ENCODE measurements at places on chromosomes 6 and 20.

GRCh38 chr6:160252073-160252813, 6.4 kb downstream of the SLC22A2 start:
- DNase-seq: no peak

DNA sequence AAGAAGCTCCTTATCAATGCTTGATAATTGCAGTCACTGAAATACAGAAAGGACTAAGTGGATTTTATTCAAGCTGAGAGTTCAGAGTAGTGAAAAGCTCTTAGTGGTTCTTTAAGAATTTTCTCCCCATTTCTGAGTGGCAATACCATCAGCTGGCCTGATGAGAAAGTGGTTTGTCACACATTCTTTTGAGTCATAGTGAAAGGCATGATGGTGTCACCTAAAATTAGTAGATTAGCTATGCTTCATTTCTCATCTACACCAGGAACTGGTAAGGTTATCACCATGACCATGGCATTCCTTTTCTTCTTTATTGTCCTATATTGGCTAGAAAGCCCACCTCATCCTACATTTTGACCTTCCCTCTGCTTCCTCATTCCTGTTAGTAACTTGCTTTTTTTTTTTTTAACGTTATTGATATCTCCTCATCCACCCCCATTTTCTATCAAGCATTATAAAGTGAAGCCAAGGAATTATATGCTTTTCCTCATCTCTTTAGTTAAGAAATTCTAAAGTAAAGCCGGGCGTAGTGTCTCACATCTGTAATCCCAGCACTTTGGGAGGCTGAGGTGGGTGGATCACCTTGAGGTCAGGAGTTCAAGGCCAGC, 67.4 kb upstream of the LOC128125822 start:
- no peak for DNase-seq

GRCh38 chr6:36958775-36959554, 4.4 kb downstream of the PI16 start:
- no peak for DNase-seq

DNA sequence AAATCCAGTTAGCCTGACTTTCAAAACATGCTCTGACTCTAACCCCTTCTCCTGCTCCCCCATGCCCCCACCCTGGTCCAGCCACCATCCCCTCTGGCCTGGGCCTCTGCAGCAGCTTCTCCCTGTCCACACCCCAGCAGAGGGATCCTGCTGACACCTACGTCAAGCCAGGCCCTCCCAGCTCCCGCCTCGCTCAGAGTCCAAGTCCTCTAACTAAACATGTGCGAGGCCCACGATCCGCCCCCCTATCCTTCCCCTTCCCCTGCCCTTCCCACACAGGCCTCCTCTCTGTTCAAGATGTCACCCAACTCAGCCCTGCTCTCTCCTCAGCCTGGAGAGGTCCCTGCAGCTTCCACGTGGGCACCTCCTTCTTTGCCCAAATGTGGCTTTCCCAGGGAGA, 33.7 kb downstream of the NFATC2 start:
- DNase-seq: no peak

- DNase-seq: no peak
Measured at GRCh38 chr20:56453352-56453751, 15.1 kb upstream of the RTF2 start.

DNA sequence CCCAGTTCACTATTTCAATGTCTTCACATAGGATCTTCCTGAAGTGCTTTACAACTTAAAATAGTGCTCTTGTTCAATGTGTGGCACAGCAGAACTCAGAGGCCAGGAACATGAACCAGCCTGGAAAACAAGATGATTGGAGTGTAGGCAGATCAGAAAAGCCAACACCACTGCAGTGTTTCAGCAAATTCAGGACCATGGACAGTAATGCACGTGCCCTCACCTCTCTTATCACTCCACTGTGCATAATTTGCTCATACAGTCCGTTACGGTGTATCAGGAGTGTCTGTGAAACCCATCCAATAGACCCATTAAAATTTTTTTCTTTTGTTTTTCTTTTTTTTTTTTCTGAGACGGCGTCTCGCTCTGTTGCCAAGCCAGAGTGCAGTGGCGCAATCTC, 27.6 kb upstream of the HACE1 start:
- DNase-seq: no peak

- no peak for DNase-seq
Measured at GRCh38 chr20:13929836-13930235, 60.6 kb downstream of the SEL1L2 start.

GRCh38 chr6:166736634-166737033, 109.6 kb upstream of the RPS6KA2 start:
- no peak for DNase-seq

GRCh38 chr20:59835057-59835447, 98.4 kb downstream of the SYCP2 start:
- DNase-seq: no peak
